GM20000 (cell line): ENCODE measurements at places on chromosomes 5 and 9.
A peak's percentile ranks its signal among the peaks of the same experiment; 100 is the strongest.

DNA sequence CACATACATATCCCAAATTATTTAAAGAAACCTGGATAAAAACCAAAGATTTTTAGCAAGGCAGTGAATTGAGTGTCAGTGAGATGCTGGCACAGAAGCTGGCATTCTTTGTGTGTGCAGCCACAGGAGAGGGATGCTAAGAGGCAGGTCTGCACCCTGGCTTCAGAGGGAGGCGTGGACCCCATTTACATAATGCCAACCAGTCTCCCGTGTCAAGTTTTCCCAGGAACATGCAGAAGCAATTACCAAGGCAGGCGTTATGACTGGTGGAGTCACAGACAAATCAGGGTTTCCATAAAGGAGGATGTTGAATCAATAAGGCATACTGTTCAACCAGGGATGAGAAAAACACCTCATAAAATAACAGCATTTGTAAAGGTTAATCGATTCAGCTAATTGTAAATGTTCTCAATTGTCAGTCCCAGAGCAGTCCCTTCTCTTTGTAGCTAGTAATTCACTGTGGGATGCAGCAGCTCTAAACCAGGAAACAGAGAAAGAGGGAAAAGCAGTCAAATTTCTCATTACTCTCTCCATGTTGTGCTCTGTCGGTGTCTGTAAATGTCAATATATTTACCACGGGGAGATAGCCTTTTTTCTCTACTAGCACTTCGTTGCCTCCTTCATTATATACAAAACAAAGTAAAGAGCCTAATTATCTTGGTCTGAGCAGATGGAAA is 452.4 kb upstream of the GRAMD2B start:
- DNase-seq = no peak

DNA sequence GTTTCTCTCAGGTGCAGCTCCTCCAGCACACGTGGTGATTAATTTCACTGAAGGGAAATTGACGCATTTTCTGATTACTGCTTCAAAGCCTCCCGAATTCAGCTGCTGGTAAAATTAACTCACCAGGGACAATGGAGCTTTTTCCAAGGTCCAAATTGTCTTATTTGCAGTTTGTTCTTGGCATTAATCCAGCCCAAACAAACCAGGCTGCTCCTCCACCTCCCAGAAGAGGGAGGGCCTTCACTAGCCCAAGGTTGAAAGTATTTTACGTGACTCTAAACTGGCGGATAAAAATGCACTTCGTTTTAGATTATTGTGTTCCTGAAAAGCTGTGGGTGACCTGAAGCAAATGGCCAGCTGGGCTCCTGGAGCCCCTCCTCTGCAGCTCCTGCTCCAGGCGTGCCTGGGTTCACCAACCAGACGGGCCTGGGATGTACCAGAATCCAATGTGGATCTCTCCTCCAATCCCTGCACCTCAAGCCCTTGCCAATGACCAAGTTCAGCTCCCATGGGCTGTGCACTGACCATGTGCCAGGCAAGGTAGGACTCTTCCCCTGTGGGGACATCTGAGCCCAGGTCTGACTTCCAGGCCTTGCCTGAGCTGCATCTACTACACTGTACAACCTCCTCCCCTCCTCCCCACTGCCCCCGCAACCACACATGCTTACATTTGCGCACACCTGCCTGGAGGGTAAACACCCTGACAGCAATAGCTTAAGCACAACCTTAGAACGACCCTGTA is 193.4 kb downstream of the CDK5RAP2 start:
- DNase-seq = no peak

DNA sequence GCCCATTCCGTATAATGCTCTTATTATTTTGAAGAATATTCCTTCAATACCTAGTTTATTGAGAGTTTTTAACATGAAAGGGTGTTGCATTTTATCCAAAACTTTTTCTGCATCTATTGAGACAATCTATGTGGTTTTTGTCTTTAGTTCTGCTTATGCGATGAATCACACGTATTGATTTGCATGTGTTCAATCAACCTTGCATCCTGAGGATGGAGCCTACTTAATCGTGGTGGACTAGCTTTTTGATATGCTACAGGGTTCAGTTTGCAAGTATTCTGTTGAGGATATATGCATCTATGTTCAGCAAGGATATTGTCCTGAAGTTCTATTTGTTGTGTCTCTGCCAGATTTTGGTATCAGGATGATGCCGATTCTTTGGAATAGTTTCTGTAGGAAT is 1070.3 kb upstream of the CDH18 start:
- DNase-seq = no peak

DNA sequence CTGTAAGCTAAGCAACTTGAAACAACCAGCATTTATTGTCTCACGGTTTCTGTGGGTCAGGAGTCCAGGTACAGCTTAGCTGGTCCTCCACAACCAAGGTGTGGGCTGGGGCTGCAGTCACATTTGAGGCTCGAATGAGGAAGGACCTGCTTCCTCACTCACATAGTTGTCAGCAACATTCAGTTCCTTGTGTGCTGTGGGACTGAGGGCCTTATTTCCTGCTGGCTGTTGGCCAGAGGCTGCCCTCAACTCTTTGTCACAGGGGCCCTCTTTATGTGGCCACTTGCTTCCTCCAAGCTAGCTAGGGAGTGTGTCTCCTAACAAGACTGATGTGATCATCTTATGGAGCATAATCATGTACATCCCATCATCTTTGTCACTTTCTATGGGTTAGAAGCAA is 29.2 kb upstream of the SEMA4D start:
- DNase-seq = no peak

DNA sequence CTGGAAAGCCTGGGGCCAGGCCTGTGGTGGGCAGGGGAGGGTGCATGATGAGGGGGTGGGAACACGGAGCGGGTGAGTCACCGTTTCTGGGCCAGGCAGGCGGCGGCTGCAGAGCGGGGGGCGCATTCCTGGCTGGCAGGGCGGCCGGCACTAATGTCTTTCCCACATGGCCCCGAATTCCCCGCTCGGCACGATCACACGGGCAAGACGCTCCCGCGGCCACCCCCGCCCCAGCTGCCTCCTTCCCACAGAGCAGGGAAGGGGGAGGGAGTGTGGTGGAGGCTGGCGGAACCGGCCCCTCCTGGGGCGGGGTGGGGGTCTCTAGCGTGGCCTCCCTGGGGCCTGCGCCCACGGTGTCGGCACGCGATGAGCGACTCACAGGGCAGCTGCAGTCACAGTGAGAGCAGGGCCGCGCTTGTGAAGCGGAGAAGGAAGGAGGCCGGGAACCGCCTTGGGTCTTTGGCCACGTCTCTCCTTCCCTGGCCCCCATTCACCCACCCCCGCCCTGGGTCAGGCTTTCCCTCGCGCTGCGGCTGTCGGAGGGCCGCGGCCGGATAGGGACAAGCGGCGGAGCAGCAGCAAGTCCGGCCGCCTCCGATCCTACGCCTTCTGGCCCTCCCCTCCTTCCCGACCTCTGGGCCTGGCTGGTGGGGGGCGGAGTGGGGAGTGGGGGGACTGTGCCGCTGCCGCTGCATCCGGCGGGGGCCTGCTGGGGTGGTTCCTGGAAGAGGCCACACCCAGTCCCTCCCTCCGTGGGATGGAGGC is 48.9 kb downstream of the CXXC5 start:
- no peak for DNase-seq

DNA sequence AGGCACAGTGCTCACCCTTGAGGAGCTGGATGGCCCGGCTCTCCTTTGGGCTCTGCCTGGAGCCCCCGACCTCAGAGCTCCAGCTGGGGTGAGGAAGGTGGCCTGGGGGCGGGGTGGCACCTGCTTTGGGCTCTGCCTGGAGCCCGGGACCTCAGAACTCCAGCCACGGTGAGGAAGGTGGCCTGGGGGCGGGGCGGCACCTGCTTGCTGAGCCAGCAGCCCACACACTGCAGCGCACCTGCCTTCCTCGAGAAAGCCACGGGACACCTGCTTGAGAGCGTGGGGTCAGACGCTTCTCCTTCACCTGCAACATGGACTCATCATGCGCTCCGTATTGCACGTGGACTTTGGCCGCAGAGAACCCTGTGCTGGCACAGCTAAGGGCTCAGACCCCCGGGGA is 51.8 kb downstream of the IRX2 start:
- DNase-seq = no peak

GRCh38 chr9:94779693-94780290 is 53.3 kb downstream of the AOPEP start:
- DNase-seq = no peak

- no peak for DNase-seq
Observed at GRCh38 chr5:15533129-15533893, 33.3 kb downstream of the FBXL7 start.

DNA sequence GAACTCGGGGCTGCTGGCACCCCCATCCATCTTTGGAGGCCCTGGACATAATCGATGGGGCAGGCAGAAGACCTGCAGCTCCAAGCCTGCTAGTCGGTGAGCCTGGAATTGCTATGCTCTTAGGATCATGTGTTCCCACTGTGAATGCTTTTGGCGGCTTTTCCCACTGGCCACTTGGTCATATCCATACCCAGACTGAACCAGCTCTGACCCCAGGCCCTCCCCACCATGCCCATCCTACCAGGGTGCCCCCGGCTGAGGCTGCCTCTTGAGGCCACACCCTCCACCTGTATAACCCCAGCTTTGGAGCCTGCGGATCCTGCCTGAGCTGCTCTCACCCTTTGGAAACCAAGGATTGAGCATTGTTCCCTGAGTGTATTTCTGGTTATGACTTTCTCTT is 113.5 kb downstream of the TENT4A start:
- no peak for DNase-seq

GRCh38 chr9:71911908-71912335 is 483 bp downstream of the C9orf85 start:
- no peak for DNase-seq

GRCh38 chr9:113611461-113612215 is 148.1 kb downstream of the RGS3 start:
- no peak for DNase-seq

- DNase-seq = no peak
Observed at GRCh38 chr5:58974601-58975000, 391.7 kb downstream of the RAB3C start.

DNA sequence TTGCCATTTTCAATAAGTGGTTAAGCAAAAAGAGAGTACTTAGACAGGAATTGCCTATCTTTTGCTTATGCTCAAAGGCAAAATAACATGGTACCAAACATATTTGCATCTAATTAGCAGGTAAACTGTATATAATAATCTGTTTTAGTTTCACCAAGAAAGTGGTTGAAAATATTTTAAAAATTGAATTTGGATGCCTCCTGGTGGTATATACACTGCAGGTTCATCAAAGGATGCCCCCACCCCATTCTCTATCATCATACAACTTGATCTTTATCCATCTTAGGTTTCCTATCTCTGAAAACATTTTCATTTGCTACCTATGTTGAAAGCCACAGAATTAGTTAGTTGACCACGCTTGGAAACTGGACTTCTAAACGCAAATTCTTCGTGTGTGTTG is 47.0 kb upstream of the MROH2B start:
- no peak for DNase-seq

DNA sequence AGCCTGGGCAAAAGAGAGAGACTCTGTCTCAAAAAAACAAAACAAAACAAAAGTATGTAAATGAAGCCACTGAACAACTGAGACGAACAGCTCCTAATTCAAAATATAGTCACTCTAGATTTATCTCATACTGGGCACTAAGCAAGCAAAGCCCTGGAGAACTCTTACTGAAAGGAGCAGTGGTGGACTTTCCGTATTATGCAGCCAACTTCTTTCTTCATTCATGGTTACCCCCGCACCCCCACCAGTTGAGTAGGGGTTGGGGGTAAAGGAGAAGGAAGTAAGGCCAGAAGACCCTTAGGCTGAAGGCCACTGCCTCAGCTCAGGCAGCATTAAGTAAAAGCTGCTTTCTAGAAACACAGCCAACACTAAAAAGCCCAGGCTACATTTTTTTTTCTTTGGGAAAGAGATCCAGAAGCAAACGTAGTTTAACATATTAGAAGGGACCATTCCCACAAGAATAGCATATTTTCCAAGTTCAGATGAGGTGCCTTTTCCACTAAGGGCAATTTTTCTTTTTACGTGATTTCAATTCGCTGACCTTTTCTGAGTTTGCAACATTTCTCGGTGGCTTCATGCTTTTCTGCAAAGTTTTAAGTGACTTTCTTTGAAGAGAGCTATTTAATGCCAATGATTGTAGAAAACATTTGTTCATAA is 55.3 kb downstream of the MAPKAP1 start:
- no peak for DNase-seq

DNA sequence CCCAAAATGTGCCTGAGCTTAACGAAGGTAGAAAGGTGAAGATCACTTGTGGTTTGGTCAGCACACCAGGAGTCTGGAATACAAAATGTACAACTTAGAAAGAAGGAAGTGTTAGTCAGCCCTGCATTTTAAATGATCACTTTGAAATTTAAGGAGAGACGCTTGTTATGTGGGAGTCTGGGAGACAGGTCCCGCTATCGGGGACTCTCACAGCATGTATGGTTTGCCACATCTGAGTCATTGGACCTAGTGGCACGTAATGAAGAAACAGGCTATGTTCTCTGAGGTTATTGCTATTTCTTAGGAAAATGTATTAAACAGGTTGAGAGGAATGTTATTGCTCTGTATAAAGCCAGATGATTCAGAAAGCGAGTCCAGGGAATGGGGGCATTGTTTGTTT is 2362.5 kb upstream of the WWC1 start:
- DNase-seq = no peak

GRCh38 chr9:134189470-134190231 is 25.3 kb upstream of the RNU6ATAC start:
- DNase-seq = no peak

DNA sequence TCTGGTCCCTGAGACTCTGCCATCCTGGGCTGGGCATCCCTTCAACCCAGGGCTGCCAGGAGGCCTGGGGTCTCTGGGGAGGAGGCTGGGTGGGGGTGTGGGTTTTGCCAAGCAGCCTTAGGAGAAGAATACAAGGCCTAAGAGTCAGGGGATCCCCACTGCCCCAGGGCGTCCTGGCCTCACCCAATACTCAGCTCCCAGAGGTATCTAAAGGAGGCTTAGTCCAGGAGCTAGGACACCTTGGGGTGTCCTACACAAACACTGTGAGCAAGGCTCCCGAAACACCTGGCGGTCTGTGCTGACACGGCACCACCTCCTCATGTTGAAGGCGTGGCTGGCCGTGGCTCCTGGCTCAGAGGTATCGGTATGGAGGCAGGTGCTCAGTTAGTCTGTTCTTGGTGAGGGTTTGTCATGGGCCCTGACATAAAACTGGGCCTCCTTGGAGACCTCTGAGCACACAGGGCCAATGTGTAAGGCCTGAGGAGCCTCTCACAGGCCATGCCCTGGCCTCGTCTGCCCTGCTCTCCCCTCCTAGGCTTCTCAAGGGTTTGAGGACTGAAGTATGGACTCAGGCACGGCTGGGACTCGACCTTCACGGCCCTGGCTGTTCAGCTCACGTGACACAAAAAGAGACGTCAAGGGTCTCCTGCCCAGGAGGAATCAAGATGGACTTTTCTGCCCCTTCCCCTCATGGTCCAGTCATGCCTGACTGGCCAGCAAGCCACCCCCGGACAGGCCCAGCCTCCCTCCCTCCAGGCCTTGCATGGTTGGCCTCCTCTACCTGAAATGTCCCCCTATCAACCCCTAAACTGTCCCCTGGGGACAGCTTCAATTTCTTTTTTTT is 277.3 kb downstream of the FSTL4 start:
- DNase-seq = no peak

- peak; percentile 36 for DNase-seq
Observed at GRCh38 chr5:108521011-108521700, 139.3 kb upstream of the FBXL17 start.

- DNase-seq = no peak
Observed at GRCh38 chr9:71609448-71609830, 158.9 kb downstream of the CEMIP2 start.
